Gastroesophageal sphincter (tissue), 4 donors: ENCODE measurements at places on chromosomes 5 and 9. TPM values are rescaled to one million over a fixed set of nuclear protein-coding genes. Genes with fewer than 3 reads are reported as not detected.

The GRIN1 gene
- total RNA-seq = not detected

The SMIM3 gene
- total RNA-seq = 35.9 TPM

The SPINK1 gene
- total RNA-seq = not detected

The FAM221B gene
- not detected for total RNA-seq

The CCNI2 gene
- total RNA-seq = not detected

The REEP2 gene
- 16.7 TPM for total RNA-seq

The MAST4 gene
- 19.6 TPM for total RNA-seq
